Activated CD8-positive, alpha-beta T cell treated with anti-CD3 and anti-CD28 coated beads, Interleukin-2, amount 10 ng/mL, durations not matched to agents 7 days and 5 days (primary cell): ENCODE measurements at places on chromosomes 4 and X. TPM values are rescaled to one million over a fixed set of nuclear protein-coding genes. Genes with fewer than 3 reads are reported as not detected.
A peak's percentile ranks its signal among the peaks of the same experiment; 100 is the strongest.

Gene ZNF711
- 0.10 TPM for total RNA-seq

- no peak for DNase-seq
These were observed 243.3 kb downstream of the FSTL5 start for GRCh38 chr4:161920304-161921052.

DNA sequence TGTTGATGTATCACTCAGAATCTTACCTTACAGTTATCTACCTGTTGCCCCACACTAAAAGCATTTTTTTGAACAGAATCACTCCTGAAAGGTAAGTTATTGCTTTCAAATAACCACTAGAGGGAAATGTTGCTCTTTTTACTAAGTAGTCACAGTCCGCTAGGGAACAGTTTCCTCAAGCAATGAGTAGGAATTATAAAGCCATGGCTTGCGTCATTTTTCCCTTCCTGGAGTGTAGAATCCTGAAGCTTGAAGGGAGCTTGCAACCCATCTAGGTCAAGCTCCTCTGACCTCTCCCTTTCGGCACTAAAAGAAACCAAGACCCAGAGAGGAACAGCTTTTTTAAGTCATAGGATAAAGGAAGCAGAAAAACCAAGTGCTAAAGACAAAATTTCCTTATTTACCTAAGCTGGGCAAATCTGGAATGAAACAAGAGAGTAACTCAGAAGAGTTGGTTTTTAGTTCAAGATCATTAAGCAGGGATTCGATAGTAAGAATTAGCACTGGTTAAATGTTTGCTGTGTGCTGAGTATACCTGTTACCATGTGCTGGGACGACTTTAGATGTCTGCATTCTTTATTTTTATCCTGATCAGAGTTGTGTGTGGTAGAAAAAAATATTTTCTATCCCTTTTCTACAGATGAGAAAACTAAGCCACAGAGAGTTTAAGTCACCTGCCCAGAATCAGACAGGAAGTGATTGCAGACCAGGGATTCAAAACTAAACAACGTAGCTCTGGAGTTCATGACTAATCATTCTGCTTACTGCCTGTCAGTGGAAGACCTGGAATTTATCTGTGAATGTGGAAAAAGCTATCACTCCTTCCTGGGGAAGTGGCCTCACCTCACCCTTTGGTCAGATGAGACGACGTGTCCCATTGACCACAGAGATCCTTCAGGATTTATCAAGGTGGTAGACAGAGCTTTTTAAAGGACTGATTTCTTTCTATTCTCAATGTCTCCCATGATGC lies 631.5 kb downstream of the RAB28 start:
- DNase-seq, result no peak

DNA sequence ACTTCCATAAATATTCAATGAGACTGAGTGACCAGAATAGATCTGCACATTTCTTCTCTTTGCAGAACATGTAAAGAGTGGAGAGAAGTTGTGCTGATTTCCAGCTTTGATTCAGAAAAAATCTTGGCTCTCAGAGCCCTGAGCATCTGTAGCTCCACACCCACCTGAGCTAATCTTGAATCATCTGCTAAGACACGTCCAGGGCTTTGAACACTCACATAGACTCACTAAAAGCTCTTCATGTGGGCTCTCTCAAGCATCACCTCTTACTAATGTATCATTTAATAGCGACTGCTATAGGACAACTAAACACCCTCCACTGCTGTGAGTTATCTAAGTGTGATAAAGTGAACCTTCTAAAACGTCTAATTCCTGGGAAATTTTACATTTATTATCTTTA lies 147.7 kb upstream of the GRIA3 start:
- DNase-seq, result no peak

Gene MAOB
- not detected for total RNA-seq

DNA sequence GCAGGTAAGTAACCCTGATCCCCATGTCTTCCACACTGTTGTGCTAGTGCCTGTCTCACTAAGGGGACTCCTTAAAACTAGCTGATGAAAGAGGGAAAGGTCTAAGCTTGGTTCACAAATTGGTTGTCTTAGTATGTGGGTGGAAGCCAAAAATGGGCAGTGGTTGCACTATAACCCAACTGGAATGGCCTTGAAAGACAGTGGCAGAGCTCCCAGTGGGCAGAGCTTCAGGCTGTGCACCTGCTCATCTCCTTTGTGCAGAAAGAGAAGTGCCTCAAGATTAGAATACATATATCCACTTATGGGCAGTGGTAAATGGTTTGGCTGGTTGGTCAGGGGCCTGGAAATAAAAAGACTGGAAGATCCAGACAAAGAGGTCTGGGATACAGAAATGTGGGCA lies 7.2 kb downstream of the SYN1 start:
- DNase-seq, result no peak

DNA sequence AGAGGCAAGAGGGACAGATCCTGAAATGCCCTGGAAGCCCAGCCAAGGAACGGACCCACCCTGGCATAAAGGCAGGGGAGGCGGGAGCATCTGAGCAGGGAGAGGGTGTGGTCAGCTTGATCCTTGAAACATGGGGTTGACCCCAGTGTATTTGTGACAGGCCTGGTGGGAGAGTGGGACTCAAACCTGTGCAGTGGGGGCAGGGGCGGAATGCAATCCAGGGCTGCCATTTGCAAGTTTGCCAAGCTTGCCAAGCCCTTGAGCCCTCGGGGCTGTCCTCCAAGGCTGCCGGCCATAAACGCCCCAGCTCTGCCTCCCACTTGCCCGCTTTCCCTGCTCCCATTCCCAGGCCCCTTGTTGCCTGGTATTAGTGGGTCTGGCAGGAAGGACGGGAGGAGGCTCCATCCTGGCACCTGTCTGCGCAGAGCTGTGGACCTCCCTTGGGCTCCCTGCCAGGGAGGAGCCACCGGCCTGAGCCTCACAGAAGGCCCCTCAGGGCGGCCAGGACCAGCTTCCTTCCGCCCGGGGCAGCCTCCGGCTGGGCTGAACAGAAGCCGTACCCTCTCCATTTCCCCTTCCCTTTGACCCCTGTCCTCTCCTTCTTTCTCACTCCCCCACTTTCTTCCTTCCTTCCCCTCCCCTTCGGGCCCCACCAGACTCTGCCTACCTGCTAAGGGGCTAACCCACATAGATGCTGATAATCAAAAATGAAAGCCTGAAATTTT lies 661 bp downstream of the S100P start:
- DNase-seq, result peak; percentile 49

Gene ETDB
- not detected for total RNA-seq
